ENCODE measurements at places on chromosomes 2 and 18.

DNA sequence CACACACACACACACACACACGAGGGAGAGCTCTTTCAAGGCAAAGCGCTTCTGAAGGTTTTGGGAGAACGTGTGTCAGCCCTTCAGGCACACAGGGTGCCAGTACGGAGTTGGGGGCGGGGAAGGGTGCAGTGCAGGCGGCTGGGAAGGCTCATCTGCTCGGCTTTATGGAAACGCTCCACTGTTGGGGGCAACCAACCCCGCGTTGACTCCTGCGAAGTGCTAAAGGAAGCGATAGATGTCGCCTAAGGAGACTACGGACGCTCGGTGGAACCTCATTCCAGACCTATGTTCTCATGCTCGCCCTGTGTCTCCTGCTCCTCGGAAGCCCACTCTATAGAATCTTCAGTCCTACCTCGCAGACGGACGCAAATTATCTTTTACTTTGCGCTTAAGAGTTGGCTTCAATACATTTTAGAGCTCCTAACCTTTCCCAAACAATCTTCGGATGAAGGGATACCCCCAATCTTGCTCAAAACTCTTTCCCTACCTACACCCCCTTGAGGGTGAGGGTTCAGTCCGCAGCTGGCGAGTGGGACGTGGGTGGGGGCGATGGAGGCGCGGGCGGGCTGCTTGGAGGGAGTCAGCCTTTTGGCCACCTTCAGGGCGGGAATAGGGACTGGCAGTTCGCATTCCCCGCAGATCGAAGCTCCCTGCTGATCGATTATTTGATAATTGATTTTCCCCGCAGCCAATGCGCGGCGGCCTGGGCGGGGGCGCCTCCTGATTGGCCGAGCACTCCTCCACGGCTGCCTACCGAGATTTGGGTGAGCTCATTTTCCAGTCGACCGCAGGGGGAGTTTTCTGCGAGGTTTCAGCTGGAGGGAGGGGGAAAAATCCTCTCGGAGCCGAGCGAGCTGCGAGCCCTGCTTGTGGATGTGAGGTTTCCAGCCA, 1.9 kb upstream of the MEIS1 start:
- DNase-seq: peak; percentile 90

GRCh38 chr2:149899390-149899789, 311.8 kb upstream of the MMADHC start:
- DNase-seq: no peak

DNA sequence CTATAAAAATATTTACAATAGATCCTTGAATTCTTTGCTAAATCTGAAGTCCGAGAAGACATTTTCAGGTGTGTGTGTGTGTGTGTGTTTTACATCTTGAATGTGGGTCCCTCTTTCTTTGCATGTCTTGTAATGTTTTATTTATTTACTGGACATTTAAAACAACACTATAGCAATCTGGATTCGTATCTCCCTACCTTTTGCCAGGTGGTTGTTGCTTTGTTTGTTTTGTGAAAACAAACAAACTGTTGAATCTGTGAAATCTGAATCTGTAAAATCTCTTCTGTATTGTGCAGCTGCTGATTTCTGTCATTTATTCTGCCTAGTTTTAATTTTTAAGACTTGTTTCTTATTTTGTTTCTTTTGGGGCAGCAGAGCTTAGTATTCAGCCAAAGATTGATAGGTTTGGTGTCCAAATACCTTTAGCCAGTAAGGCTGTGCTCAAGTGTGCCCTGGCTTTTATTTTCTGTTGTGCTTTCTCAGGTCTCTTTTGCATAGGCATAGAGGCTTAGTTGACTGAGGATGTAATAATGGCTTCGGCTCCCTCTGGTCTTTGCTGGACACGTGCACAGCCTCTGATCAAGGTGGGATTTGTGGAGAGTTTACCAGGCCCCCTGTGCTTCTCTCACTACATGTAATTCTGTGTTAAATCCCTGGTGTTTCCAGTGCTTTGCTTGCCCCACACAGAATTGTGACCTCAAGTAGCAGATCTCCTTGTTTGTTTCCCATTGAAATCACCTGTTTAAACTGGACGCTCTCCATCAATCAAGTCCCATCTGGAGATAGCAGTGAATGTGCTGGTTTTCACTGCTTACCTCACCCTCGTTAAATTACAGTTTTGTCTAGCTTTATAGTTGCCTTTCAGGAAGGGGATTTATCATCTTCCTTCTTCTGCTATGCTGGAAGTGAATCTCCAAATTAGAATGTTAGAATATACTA, 71.1 kb downstream of the BIRC6 start:
- no peak for DNase-seq

- no peak for DNase-seq
Measured at GRCh38 chr18:35376742-35377695, at the start of gene ZNF396. Gene ZNF396 (minus strand): TSS chr18:35377337. CDS start chr18:35374292, 3,045 bp downstream.

DNA sequence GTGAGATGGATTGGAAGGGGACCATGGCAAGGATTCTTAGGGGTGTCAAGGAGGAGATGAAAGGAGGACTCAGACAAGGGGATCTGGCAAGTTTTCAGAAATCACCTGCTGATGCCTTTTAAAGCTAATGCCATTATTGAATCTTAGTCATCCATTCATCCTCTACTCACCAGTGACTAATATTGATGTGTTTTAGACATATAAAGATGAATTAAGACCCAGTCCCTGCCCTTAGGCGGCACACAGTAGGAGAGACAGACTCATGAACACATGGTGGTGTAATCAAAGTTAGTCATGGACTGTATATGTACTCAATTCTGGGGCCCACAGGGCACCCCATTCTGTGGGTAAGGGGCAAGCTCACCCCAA, 56.5 kb upstream of the ATL2 start:
- DNase-seq: no peak

GRCh38 chr2:79511320-79511951, 1.4 kb upstream of the CTNNA2 start:
- DNase-seq: no peak

DNA sequence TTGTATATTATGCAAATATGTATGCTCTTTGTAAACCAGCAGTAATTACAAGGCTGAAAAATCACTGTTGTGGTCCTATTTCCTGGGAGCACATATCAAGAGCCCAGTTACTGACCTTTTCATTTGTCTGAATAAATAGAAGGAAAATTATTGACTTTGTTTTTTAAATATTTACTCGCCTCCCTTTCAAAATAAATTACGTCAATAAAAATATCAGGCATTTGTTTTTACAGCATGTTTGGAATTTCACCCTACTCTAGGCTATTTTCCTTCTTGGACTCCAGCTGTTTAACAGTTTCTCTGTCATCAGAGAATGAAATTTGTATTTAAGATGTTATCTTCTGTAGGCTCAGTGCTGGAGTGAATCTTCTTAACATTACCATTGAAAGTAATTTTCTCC, 59.9 kb upstream of the LRATD1 start:
- DNase-seq: no peak

GRCh38 chr2:160614391-160614790, 120.8 kb upstream of the RBMS1 start:
- DNase-seq: no peak

DNA sequence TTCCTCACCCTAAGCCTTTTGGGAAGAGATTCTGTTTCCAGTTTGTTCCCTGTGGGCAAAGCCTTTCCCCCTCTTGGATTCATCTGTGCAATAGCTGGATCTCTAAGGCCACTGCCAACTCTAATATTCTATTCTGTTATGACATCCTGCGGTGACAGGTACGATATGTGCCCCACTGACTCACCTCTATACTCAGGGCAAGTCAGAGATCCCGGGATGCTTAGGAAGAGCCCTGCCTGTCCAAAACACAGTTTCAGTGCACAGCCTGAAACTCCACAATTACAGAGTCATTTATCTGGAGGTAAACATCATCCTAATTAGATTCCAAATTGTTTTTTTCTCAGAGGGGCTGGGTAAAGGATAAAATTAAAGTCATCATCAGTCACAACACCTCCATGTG, 190.2 kb downstream of the TFCP2L1 start:
- no peak for DNase-seq

DNA sequence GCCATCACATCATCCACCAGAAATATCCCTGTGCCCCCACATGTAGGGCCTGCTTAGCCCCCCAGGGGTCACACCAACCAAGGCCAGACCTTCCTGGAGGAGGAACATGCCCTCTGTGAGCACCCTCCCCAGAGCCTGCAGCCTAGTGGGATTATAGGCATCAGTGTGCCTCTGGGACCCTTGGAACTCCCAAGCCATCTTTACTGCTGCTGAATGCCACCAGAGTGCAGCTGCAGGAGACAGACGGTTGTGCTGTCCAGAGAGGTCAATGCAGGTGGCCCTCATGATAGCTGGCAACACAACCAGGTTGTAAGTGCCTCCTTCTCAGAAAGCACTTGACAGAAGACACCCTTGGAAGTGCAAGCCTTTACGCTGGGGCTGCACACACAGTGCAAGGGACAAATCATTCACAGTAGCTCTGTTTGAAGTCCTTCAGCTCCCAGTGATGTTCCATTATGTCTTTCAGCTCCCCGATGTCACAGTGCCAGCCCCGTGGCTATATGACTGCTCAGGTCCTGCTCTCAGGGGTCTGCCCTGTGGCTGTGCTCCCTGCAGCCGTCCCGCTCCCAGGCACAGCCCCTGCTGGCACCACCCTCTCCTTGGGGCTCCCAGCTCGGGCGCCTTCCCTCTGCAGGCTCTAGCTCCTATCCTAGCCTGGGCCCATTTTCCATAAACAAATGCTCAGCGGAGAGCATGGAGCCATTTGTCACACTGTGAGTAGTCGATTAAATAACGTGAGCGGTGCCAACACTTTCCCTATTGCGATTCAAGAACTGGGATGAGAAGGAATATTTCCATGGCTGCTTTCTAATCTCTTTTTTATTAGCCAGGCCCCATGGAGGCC, 65.1 kb downstream of the EDAR start:
- no peak for DNase-seq

DNA sequence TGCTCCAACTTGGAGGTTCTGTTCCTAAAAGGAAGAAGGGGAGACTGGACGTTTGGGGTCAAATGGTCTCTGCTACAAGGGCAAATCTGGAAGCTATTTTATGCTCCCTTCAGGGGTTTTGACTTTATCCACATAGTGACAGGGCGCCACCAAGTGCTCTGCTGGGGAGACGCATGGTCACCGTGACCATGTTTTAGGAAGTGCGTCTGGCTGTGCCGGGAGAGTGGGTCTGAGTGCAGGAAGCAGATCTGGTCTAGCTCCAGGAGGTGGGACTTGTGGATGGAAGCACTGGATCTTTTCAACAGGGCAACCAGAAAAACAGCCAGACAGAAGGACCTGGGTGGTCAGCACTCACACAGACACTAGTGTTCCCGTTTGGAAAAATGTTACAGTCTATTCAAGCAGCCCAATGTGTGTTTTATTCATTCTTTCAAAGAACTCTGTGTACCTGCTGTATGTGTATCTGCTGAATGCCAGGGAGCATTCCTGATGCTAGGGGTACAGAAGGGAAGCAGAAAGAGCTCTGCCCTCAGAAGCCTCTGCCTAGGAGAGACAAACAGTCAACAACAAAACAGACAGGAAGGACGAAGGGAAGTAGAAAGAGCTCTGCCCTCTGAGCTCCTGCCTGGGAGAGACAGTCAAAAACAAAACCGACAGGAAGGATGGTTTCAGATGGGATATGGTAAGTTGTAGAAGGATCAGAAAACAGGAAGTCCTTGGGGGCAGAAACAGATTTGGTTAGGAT, 14.3 kb downstream of the IMPA2 start:
- no peak for DNase-seq

DNA sequence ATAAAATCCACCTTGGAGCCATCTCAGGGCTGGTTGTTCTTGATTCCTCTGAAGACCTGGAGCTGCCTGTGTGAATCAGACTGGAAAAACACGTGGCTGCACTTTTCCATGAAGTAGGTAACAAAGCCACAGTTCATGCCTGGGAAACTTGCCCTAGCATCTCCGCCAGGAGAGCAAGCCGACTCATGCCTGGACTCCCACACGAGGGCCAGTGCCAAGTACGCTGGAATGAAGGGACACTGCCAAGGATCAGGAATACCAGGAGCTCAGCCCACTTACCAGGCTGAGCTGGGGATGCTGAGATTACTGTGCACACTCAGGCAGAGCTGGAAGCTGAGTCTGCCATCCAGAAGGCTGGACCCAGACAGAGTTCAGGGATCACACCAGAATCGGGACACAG, 10.9 kb upstream of the FHL2 start:
- peak; percentile 77 for DNase-seq

GRCh38 chr2:12106440-12107080, 360.1 kb downstream of the LPIN1 start:
- peak; percentile 95 for DNase-seq

GRCh38 chr2:46985512-46985911, 69.9 kb upstream of the MCFD2 start:
- DNase-seq: no peak

DNA sequence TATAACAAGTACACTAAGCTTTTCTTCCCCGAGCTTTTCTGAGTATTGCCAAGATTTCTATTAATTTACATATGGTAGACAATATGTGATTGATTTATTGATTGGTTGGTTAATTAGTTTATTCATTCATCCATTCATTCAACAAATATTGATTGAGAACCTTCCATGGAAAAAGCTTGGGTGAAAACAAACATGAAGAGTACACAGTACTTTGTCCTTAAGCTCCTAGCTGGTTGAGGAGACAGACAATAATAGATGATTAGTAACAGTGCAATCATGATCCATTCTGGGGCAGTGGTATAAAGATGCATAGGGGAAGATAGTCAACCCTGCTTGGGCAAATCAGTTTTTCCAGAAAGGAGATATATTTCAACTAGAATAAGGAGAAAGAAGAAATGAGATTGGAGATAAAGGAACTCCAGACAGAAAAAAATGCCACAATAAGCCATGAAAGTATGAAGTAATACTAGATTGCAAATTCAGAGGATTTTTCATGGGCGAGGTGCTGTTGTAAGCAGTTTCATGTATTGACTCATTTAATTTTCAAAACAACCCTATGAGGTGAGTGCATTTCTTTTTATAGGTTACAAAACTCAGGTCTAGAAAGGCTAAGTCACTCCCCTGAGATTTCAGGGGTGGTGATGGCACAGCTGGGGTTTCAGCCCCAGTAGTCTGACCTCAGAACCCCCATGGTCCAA, 129.5 kb downstream of the RND3 start:
- no peak for DNase-seq

DNA sequence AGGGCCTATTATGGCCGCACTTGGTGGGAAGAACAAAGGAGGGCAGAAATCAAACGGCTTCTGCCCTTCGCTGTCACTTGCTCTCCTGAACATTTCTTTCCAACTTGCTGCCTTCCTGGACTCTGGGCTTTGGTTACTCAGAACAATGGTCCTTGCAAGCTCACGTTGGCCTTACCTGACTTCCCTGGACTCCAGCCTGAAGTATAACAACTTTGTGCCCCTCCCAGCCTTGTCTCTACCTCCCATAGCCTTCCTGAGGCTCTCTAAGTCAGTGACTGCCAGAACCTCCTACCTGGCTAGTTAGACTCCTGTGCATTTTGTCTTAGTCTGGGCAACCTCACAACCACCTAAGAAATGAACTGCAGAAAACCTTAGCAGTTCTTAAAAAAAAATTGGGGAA, 30.2 kb upstream of the ITPRID2 start:
- DNase-seq: no peak

GRCh38 chr2:14960686-14961324, 328.3 kb downstream of the LRATD1 start:
- DNase-seq: no peak

- no peak for DNase-seq
Measured at GRCh38 chr2:241874277-241874925, 4.9 kb downstream of the RTP5 start.

- no peak for DNase-seq
Measured at GRCh38 chr2:76501641-76502040, 790.9 kb upstream of the GCFC2 start.
